ENCODE measurements at places on chromosomes 12 and 14. TPM values are rescaled to one million over a fixed set of nuclear protein-coding genes. Genes with fewer than 3 reads are reported as not detected.

Gene KRT85
- not detected for total RNA-seq

Gene IRAK3
- 0.37 TPM for total RNA-seq

Gene PRB2
- total RNA-seq, result not detected

Gene CNTN1
- total RNA-seq, result 29.7 TPM

Gene C1R
- total RNA-seq, result 16.3 TPM

Gene WASHC4
- 48.4 TPM for total RNA-seq

Gene TPPP2
- not detected for total RNA-seq

Gene TSPAN9
- 29.2 TPM for total RNA-seq

Gene MANSC4
- total RNA-seq, result not detected

Gene ZDHHC17
- 28.8 TPM for total RNA-seq

Gene GLIPR1L2
- 1.2 TPM for total RNA-seq

Gene CIROP
- not detected for total RNA-seq

Gene NR1H4
- not detected for total RNA-seq

Gene NID2
- total RNA-seq, result 1.4 TPM

Gene ABCD2
- total RNA-seq, result under 0.01 TPM

Gene PLA2G1B
- not detected for total RNA-seq

Gene EIF2S3B
- total RNA-seq, result 1.4 TPM

Gene ADCK1
- 8.5 TPM for total RNA-seq

Gene CCDC177
- total RNA-seq, result not detected

Gene OR4E2
- not detected for total RNA-seq

Gene SPX
- 2.9 TPM for total RNA-seq

Gene NTF3
- not detected for total RNA-seq

Gene PROX2
- total RNA-seq, result not detected

Gene A2ML1
- 5.6 TPM for total RNA-seq

Gene IGF1
- not detected for total RNA-seq

Gene FOXG1
- total RNA-seq, result not detected

Gene TMEM260
- 12.5 TPM for total RNA-seq

Gene CDKL1
- 13.7 TPM for total RNA-seq

Gene MMP14
- total RNA-seq, result 525 TPM

Gene PTPRB
- total RNA-seq, result 0.05 TPM

Gene SLC8B1
- 16.1 TPM for total RNA-seq

Gene ZDHHC22
- total RNA-seq, result not detected

Gene MYF5
- total RNA-seq, result not detected

Gene CLEC2A
- not detected for total RNA-seq

Gene PPP1R12A
- total RNA-seq, result 83.6 TPM

Gene PTCSC3
- not detected for total RNA-seq

Gene MDGA2
- 0.17 TPM for total RNA-seq

Gene UBR7
- total RNA-seq, result 15.2 TPM

Gene MSI1
- total RNA-seq, result 0.67 TPM

Measured in mammary epithelial cell (primary cell).